ENCODE measurements at places on chromosomes 7 and 10.
A peak's percentile ranks its signal among the peaks of the same experiment; 100 is the strongest.

- DNase-seq = peak; percentile 74
Observed at GRCh38 chr10:96830511-96831199, 1.4 kb upstream of the LCOR start.

- DNase-seq = no peak
Observed at GRCh38 chr10:6877336-6877721, 297.3 kb upstream of the PRKCQ start.

GRCh38 chr7:46707973-46708372 is 786.9 kb upstream of the IGFBP3 start:
- no peak for DNase-seq

GRCh38 chr10:117533507-117534281 is 8.9 kb upstream of the EMX2 start:
- DNase-seq = no peak

- peak; percentile 84 for DNase-seq
Observed at GRCh38 chr10:61140765-61141392, 196.9 kb upstream of the RHOBTB1 start.

GRCh38 chr10:17512341-17513001 is 58.1 kb upstream of the ST8SIA6 start:
- DNase-seq = peak; percentile 98
